ENCODE measurements at places on chromosomes 12 and 14.

DNA sequence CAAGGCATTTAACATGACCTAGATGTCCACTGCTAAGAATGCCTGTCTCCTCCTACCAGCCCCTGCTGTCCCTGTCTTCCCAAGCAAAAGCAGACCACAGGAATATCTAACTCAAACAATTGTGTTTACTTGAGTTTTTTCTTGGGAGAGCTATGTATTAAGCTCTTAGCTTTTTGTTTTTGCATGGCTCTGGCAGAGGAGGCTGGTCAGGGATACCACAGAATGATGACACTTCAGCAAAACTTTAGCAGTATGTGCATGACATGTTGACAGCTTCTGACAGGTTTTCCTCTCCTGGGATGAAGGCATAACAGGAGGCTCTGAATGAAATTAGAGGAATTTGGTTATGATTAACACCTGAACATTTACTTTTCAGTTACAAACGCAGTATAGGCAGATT, 6.9 kb downstream of the TMBIM6 start:
- no peak for DNase-seq

GRCh38 chr12:88416786-88417185, 163.5 kb downstream of the KITLG start:
- no peak for DNase-seq

GRCh38 chr12:54394281-54394719, 9.8 kb upstream of the ZNF385A start:
- DNase-seq = peak; percentile 67

DNA sequence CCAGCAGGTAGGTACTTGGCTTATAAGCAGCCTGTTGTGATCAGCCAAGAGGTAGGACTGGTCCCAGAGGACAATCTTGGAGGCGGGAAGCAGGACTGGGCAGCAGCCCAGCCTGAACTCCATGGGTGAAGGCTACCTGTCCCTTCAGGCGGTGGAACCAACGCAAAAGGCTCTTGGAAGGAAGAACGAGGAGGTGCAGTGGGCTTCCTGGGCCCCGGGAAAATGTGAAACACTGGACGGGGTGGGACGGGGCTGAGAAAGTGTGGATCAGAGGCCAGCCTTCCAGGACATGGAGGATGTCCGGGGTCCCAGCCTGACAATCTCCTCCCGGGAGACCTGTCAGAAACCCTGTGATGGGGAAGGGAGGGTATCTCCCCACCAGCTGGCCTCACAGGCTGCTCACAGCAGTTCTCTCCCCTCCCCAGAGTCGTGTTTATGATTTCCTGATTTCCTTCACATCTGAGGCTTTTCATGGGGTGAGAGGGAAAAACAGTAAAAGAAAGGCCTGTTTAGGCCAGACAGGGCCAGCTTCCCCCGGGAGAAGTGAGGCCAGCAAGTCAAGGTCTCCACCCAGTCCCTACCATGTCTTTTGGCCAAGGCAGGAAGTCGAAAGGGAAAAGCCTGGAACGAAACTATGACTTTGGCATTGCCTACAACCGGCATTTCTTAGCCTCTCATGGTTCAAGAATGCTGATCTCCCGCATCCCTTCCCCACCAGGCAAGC, 11.3 kb downstream of the CMKLR1 start:
- DNase-seq = no peak

DNA sequence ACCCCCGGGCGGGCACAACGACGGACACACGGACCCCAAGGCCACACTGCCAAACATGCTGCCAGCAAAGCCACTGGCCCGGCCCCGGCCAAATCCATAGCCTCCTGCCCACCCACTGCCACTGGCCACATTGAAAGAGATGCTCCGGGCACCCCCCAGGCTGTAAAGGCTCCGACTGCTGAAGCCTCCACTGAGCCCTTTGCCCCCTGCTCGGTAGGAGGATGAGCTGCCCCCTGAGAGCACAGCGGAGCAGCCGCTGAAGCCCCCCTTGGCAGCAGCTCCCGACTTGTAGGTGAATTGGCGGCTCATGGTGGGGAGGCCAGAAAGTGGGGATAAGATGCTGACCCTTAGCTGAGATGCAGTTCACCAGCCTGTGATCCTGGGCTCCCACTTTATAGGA, at the start of gene KRT73:
TSS of gene KRT73 (minus strand) at position 344 of the 400 bp plus-strand sequence. CDS start at position 309, 35 bp downstream.
- DNase-seq = no peak

- DNase-seq = no peak
These were observed 49.4 kb downstream of the DGLUCY start for GRCh38 chr14:91163316-91163715.

GRCh38 chr12:103915306-103915705, 14.9 kb upstream of the HSP90B1 start:
- no peak for DNase-seq

GRCh38 chr14:23638414-23639047, 2.4 kb downstream of the DHRS2 start:
- no peak for DNase-seq

GRCh38 chr12:57262126-57262822, 11.3 kb upstream of the STAC3 start:
- no peak for DNase-seq

- DNase-seq = no peak
These were observed 3.5 kb downstream of the KRT7 start for GRCh38 chr12:52236386-52237050.

DNA sequence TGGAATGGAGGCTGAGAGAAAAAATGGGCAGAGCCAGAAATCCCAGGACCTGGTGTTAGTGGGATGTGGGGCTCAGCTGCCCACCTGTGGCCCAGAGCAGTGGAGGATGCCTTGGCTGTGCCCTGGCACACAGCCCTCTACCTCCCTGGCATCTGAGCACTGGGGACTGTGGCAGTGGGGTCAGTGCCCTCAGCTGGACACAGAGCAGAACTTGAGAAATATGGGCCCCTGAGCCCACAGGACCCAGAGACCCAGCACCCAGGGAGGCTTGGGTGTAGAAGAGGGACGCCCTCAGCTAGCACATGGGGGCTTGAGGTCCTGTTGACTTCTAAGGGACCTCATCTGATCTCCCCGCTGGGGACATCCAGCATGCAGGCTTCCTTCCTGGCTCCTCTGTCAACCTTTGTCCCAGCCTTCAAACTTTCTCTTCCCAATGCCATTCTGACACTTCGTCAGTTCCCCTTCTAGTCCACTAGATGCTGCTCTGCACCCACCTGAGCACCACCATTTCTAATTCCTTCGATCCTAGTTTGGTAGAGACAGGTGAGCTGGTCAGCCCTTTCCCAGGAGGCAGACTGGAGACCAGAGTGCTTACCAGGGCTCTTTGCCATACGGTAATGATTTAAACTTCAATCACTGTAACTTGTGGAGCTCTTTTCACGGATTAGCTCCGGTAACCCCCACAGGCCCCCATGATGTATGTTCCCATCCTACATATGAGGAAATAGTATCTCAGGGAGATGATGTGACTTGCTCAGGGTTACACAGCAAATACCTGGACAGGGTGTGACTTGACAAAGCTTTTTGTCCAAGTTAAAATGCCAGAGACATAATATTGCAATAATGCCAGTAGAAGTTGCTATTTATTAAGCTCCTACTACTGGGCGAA, 143.7 kb downstream of the ASCL4 start:
- peak; percentile 30 for DNase-seq

DNA sequence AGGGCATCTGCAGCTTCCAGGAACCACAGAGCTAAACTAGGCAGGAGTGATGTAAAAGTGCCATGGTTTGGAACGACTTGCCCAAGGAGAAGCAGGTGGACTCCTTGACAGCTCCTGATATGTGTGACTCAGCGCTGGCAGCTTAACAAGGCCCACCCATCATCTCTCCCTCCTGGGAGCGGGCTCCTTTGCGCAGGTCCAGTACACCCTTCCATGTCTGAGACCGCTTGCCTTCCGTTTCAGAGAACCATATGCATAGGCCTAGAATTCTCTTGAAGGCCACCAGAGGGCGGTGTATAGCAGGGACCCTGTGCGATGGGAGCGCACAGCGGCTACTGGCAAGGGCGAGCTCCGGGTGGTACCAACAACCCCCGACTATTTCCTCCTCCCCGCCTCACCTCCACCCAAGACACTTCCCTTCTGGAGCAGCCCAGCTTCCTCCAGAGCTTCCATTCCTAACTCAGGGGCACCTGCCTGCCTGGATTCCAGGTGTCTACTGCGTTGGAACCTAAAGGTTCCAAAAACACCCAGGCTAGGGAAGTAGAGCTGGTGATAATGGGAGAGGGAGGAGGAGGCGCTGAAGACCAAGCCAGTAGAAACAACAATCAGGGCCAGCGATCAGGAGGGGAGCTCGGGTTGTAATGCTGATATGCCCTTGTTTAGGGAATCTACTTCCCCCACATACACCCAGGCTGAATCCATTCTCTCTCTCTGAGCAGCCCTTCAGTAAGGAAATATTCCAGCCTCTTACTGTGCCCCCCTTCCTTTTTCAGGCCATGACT, 6.3 kb downstream of the DHH start:
- DNase-seq = peak; percentile 84

DNA sequence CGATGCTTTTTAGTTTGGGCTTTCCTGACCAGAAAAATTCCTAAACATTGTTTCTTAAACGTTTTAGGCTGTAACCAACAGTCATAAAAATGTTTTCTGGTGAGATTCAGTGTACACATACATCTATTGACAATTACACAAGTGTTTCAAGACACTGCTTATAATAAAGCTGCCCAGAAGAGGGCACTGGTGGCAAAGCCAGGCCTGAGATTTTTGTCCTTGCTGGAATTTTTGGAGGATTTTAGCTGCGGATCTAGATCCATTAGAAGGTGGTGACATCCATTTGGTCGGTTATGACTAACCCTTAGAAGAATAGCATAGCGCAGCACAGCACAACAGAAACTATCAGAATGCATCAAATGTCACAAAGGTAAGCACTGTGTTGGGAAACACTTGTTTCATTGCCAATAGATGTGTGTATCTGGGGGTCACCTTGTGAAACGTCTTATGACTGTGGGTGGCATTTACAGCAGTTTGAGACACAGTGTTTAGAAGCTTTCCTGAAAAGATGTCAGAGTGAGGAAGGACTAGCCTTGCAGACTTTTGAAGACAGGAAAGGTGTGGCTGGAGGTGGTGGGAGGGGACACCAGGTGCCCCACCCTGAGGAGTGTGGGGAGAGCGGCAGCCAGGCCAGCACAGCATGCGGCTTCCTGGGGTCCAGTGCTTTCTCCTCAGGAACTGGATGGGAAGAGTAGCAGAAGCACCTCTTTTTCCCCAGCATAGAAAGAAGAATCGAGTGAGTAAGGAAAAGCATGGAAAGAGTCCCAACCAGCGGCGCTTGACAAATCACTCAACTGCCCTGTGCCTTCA, 54.7 kb upstream of the FKBP4 start:
- DNase-seq = no peak

- no peak for DNase-seq
These were observed 5.5 kb downstream of the LRCOL1 start for GRCh38 chr12:132604668-132605441.

DNA sequence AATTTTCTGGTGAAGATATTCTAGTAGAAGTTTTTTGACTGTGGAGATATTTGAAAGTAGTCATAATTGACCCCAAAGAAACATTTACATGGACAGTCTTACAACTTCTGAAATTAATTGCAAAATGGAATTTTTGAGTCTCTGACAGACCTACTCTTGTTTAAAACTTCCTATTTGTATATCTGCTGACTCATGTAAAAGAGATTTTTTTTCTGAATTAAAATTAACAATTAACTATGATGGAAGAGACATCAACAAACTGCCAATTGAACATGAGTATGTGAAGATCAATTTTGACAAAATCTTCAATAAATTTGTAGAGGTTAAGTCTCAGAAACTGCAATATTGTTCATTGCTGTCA, 108.5 kb upstream of the MAX start:
- no peak for DNase-seq

GRCh38 chr12:32083489-32083888, 23.2 kb upstream of the BICD1 start:
- no peak for DNase-seq

DNA sequence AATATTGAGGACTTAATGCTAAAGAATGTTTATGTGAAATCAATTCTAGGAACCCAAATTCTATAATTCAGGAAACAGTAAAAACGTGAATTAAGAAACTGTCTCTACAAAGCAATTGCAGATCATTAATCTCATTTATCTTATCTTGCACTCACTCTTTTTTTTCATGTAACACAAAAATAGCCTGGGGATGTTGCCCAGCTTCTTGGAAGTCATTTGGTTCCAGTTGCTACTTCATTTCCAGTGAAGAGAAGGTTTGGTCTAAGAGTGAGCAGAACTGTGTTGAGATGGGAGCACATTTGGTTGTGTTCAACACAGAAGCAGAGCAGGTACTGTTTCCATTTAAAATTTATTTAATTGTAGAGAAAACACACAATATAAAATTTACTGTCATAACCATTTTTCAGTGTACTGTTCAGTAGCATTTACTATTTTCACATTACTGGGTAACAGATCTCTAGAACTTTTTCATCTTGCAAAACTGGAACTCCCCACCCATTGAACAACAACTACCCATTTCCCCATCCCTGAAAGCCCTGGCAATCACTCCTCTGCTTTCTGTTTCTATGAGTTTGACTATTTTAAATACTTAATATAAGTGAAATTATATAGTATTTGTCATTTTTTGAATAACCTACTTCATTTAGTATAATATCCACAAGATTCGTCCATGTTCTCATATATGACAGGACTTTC, 9.7 kb downstream of the CLEC6A start:
- DNase-seq = no peak

DNA sequence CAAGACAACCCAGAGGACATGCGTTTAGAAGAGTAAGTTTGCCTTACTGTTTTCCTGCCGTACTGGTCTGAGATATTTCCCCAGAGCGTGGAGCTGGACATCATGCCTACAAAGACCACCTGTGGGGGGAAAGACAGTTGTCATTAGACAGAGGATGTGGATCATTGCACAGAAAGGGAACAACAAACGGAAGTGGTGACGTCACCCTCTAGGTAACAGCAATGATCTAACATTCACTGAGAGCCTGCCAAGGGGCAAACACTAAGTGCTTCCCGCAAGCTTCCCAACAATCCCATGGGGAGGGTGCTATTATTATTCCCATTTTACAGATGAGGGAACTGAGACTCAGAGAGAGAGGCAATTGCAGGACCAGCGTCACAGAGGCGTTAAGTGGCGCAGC, 48.5 kb downstream of the SVOP start:
- peak; percentile 13 for DNase-seq

GRCh38 chr12:91685917-91686316, 459.7 kb downstream of the BTG1 start:
- no peak for DNase-seq

DNA sequence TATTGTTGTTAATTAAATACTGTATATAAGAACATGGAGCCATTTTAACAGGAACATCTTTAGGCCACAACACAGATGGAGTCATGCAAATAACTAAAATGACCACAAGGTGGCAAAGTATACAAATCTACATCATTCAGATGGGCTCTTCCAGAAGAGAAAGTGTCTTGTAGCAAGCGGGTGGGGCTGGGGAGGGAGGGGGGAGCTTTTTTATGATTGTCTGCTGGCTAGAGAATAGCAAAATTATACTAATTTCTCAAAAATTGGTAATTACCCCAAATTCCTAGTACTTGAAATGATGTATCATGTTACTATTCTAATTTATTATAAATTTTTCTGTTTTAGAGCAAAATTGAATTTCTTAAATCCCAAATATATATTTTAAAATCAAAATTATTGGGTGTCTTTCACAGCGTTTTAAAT, 378.7 kb downstream of the PRKD1 start:
- DNase-seq = peak; percentile 71

GRCh38 chr12:70190262-70191010, 52.8 kb upstream of the CNOT2 start:
- no peak for DNase-seq

GRCh38 chr12:32264961-32265360, 134.4 kb upstream of the FGD4 start:
- no peak for DNase-seq

Data from COR-L47 (cell line).